Fibroblast of the aortic adventitia (primary cell): ENCODE measurements at places on chromosomes 1 and 21.

GRCh38 chr1:227844320-227845146 is 29.1 kb downstream of the PRSS38 start:
- DNase-seq = no peak

DNA sequence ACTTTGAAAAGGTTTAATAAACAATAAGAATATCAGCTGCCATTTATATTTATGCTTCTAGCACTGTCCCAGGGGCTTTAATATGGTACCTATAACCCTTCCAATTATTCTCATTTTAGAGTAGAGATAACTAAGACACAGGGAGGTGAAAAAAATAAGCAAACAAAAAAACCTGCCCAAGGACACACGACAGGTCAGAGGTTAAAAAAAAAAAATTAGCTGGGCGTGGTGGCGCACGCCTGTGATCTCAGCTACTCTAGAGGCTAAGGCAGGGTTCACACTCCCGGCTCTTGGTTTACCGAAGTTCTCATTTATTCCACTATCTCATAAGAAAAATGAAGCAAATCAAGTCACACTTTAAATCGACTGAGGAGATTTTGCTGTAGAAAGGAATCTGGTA is 34.7 kb upstream of the CNN3 start:
- no peak for DNase-seq

- no peak for DNase-seq
These were observed 5.4 kb upstream of the PGBD5 start for GRCh38 chr1:230431527-230431926.

DNA sequence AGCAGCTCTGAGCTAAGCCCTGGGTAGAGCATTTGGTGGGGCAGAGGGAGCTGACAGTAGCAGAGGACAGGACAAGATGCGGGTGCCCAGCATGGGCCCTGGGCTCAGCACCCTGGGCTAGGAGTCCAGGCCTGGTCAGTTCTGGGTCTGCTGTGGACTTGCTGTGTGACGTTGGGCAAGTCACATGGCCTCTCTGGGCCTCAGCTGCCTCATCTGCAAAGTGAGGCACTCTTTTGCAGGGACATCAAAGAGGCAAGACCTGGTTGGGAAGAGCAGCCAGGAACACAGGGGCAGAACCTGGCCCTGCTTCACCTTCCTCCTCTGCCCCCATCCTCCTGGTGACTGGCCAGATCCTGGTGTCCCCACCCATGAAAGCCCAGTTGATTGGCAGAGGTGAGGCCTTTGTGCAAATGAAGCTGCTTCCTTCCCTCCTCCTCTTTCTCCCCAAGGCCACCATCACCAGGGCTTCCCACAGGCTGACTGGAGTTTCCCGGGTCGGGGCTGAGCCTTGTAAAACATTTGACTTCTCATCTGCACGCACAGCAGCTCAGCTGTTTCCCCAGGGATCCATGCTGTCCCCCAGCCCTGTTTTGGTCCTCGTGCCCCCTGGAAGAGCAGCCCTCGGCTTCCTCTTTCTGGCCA is 350.5 kb downstream of the MATN1 start:
- DNase-seq = no peak
